T-cell (primary cell): ENCODE measurements at places on chromosomes 2 and 18. TPM values are rescaled to one million over a fixed set of nuclear protein-coding genes. Genes with fewer than 3 reads are reported as not detected.

GRCh38 chr2:38163006-38163405, 87.1 kb upstream of the CYP1B1 start:
- H3K4me1 ChIP-seq: no peaks in the 10 kb centered on the region
- DNase-seq: no peak
- peaks cover 3% of the 10 kb centered on the region for H3K27me3 ChIP-seq
- no peaks in the 10 kb centered on the region for H3K36me3 ChIP-seq
- H3K27ac ChIP-seq: no peak overlapping the region

GRCh38 chr2:63819256-63819655, 22.4 kb upstream of the UGP2 start:
- H3K4me3 ChIP-seq: no peak overlapping the region
- DNase-seq: no peak
- H3K27ac ChIP-seq: no peak overlapping the region
- H3K36me3 ChIP-seq: no peaks in the 10 kb centered on the region
- H3K27me3 ChIP-seq: no peaks in the 10 kb centered on the region
- H3K4me1 ChIP-seq: no peaks in the 10 kb centered on the region

GRCh38 chr2:16900405-16901025, 234.9 kb upstream of the CYRIA start:
- DNase-seq: no peak
- H3K4me1 ChIP-seq: no peaks in the 10 kb centered on the region
- H3K4me3 ChIP-seq: no peak overlapping the region
- H3K36me3 ChIP-seq: no peaks in the 10 kb centered on the region

DNA sequence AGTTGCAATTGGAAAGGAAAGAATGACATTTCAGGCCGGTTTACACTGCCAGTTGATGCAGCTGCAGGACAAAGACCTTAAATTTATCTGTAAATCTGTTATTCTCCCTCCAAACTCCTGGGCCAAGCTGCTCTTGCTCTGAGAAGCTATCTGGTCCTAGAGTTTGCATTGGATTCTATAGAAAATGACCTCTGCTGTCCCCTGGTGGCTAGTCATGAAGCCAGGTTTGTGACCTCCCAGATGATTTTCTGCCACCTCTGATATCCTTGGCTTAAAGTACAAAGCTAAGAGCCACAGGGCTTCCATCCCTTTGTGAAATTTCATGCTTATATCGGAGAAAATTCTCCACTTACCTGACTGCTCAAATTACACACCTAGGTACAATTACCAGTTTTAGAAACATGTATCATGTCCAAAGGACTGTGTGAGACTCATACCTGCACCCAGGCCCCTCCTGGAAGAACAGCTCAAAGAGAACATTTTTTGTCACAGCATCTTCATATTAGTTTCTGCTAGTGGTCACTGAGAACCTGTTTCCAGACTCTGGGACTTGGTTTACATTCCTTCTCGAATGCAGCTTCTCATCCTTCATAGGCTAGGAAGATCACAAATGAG, 28.9 kb upstream of the IER3IP1 start:
- H3K36me3 ChIP-seq: no peaks in the 10 kb centered on the region
- no peak overlapping the region for H3K27ac ChIP-seq
- H3K4me3 ChIP-seq: no peak overlapping the region
- peaks cover 2% of the 10 kb centered on the region for H3K27me3 ChIP-seq

REG1B gene
- not detected for total RNA-seq
